ENCODE measurements at places on chromosomes 1 and 21.

GRCh38 chr1:171881442-171881841 lies 40.1 kb downstream of the DNM3 start:
- DNase-seq, result no peak

DNA sequence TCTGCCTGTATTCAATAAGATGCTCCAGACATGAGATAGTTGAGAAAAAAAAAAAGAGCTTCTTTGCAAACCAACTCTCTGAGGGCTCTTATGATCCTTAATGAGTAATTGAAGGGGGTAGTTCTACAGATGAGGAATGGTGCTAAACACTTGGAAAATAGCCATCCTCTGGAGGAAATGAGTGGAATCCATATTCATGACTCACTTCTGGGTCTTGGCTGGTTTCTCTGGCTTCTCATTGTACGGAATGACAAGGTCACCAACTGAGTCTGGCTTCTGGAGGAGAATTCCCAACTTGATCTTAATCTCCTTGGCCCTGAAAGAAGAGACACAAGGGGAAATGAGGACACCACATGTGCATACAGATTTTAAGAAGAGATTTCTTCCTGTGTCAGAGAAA lies 34.7 kb downstream of the RGS5 start:
- DNase-seq, result no peak

GRCh38 chr1:86089765-86090164 lies 66.8 kb downstream of the COL24A1 start:
- DNase-seq, result no peak

- DNase-seq, result no peak
These were observed 95.5 kb upstream of the SGIP1 start for GRCh38 chr1:66438501-66438900.

DNA sequence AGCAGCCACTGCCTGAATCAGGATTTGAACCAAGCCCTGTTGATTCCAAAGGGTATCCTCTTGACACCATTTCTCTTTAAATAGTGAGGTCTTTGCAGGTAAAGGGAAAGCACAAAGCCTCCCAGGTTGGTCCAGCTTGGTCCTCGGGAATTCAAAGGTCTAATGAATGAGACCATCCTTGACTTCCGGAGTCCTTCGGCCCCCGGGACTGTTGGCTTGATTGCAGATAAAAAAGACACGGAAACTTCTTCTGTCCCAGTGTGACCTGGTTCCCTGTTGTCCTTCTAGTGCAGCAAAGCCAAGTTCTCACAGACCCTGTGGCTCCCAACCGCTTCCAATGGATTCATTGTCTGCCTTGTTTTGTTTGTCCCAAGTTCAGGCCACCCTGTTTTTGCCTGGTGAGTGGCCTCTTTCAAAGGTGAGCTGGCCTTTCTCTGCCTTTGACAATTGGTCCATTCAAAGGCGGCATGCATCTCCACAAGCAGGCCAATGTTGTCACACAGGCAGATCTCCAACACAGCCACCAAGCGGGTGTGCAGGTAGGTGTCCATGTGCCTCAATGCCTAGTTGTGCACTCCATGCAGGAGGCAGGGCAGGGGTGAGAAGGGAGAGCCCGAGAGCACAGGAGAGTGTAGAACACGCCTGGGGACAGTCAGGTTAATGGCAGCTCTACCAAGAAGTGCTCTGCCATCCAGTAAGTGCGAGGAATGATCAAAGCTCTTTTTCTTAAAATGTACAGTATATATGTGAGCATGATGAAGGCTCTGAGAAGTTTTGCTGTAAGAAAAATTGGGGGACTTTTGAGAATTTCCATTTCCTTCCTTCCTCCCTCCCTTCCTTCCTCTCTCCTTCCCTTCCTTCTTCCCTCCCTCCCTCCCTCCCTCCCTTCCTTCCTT lies 82.1 kb upstream of the ZBTB40 start:
- DNase-seq, result no peak

- DNase-seq, result no peak
These were observed 513.0 kb downstream of the PTPRC start for GRCh38 chr1:199151634-199152425.
